ENCODE measurements at places on chromosomes 1 and 21.

DNA sequence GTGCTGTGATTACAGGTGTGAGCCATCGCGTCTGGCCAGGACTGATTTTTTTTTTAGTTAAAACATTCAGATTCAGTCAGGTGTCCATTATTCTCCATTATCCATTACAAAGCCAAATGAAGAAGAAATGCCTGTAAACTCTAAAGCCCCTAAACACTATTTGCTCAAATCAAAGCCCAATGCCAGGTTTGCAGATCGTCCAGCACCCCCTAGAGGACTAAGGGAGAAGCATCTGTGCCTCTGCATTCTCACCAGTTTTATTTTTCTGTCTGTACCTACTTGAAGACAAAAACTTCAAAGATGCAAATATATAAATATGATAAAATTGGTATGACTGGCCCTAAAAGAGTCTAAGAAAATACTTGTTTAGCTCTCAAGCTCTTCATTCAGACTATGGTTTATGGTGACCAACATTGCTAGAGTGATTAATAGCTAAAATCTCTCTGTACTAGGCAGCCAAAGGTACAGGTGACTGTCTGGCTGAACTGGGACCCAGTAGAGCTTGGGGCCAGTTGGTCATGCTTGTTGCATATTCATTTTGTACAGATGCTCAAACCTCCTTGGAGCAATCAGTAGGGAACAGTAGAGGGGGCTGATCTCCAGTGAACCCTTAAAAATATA lies 138.4 kb downstream of the SYT2 start:
- DNase-seq: peak; percentile 41

- no peak for DNase-seq
Observed at GRCh38 chr1:202046748-202047708, 36.6 kb downstream of the ELF3 start.

GRCh38 chr1:224488806-224489499 lies 54.4 kb upstream of the WDR26 start:
- no peak for DNase-seq

DNA sequence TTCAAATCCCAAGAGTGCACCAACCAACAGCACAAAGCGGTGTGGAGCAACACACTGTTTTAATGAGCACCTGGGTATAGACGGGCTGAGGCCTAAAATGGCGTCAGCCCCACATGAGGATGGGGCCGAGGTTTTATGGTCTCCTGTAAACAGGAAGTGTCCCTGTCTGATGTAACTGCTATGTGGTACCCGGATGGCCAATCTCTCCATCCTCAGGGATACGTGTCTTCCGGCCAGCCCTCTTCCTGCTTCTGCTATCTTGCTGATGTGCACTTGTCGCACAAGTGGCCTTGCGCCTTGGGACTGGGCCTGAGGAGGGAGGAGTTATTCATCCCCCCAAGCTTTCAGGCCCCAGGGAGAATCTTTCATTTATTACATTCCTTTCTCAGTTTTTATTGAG lies 73.5 kb downstream of the CNST start:
- no peak for DNase-seq

- DNase-seq: no peak
Observed at GRCh38 chr1:173341307-173341706, 134.2 kb upstream of the TNFSF4 start.

- DNase-seq: no peak
Observed at GRCh38 chr1:162353078-162353477, 23.6 kb downstream of the SPATA46 start.

- peak; percentile 82 for DNase-seq
Observed at GRCh38 chr1:39973503-39974135, 18.7 kb downstream of the MFSD2A start.

GRCh38 chr1:83131692-83131955 lies 867.3 kb downstream of the TTLL7 start:
- DNase-seq: no peak

- no peak for DNase-seq
Observed at GRCh38 chr1:187033693-187034390, 205.1 kb downstream of the PLA2G4A start.

- no peak for DNase-seq
Observed at GRCh38 chr1:177411381-177411780, 240.6 kb downstream of the BRINP2 start.

DNA sequence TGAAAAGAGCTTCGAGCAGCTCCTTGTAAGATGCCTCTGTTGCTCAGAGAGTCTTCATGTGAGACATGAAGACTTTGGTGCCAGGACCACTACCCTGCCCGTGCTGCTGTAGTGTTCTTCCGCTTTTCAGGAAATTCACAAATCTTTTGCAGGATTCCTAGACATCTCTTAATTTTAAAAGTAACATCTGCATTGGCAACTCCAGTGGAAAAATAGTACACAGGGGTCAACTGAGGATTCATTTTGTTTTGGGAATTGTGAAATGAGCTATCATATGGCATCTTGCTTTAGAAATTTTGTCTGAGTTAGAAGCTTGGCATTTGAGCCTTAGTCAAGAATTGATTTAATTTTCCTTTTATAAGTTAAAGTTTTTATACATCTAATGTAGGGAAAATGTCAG lies 7.2 kb downstream of the PRDM2 start:
- no peak for DNase-seq

DNA sequence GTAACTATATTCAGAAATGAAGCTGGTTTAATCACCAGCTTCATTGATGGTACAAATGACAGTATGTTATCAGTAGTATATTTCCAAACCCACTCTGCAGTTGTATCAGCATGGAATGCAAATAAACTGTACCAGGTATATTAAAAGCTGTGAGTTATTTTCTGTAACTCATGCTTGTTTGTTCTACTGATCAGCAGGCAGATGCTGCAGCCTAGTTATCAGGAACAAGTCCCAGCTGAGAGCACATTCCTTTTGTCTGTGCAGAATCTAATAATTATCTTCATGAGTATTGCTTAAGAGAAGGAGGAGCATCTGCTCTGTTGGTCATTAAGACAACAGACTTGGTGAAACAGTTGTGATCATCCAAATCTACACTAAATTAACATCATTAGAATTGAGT lies 1331.1 kb downstream of the MRPL39 start:
- DNase-seq: no peak

GRCh38 chr1:156461781-156462647 lies 38.6 kb downstream of the MEF2D start:
- no peak for DNase-seq

DNA sequence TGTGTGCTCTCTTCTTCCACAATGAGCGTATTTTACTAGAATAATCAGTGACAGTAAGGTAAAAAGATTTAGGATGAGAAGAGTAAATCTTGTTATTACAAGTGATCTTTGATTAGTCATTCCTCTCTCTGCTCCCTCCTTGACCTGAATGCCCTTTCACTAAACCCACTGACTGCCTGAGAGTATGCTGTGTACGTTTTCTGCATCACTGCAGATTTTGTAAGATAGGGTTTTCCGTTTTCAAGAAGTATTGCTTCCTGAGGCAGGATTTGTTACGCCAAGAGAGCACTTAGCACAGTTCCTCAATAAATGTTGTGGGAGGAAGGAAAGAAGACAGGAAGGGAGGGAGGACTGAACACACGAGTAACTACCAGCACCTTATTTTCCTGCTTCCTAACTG lies 7.7 kb upstream of the LAMB3 start:
- no peak for DNase-seq

DNA sequence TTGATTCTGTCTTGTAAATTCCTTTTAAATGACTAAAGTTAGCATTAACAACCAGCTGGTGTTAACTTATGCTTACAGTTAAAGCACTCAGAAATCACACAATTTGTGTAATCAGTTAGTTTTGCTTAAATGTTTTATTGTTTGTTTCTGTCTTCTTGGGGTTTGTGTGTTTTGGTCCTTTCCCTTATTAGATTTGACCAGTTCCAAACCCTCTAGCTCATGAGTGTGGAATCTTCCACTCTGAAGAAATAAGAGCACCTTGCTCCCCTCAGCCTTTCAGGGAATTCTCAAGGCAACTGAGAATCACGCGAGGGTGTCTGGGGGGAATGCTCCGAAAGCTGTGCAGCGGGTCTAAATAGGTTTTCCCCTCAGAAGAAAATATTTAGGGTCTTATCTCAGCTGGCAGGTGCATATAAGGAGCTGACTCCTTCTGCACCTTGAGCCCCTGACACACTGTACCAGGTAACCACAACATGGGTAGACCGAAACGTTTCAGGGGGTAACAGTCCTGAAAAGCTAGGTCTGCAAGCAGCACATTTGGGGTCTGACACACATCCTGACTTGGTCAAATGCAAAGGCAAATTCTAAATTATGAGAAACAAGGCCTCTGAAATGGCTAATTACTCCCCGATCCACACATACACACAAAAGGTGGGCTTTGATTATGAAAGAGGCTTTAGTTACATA lies 188.1 kb upstream of the ETV3 start:
- no peak for DNase-seq

GRCh38 chr1:41840592-41841246 lies 78.0 kb downstream of the HIVEP3 start:
- peak; percentile 53 for DNase-seq

GRCh38 chr1:71647513-71648300 lies 566.9 kb upstream of the ZRANB2 start:
- no peak for DNase-seq

GRCh38 chr1:220219136-220219442 lies 53.2 kb downstream of the RAB3GAP2 start:
- no peak for DNase-seq

DNA sequence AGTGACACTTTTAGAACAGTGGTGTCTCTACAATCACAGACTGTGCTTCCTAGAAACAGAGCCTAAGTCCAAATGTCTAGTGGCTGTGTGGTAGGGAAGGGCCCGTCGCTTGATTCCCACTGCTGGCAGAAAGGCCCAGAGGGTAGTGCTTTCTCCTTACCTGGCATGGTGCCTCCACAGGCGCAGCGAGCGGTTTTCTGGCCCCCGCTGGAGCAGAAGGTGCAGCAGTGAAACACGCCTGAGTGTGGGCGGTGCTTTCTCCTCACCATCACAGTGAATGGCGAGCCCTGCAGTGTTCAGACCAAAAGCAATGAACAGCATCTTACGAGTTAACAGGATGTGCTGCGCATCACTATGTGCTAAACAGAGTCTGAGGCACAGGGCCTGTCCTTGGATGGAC lies 8.3 kb downstream of the TRIM45 start:
- no peak for DNase-seq

- no peak for DNase-seq
Observed at GRCh38 chr1:89974696-89975470, 20.0 kb upstream of the ZNF326 start.

GRCh38 chr1:205972081-205972480 lies 28.8 kb upstream of the SLC26A9 start:
- DNase-seq: no peak

DNA sequence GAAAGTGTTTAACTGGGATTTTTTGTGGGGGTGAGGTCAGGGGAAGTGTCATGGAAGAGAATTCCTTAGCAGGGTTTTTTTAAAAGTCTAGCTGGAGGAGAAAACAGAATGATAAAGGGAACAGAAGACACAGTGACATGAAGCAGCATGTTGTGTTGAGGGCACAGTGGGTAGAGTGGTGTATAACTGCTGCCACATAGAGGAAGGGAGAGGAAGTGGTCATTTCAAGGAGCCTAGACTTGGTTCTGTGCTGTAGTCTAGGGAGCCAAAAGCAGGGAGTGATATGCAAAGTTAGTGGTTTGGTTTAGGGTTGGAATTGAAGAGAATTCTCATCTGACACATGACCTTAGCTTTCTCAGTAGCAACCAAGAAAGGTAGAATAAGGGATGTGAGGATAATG lies 10.2 kb downstream of the EEIG2 start:
- no peak for DNase-seq

- DNase-seq: peak; percentile 54
Observed at GRCh38 chr1:9751971-9752370, 71.8 kb downstream of the CLSTN1 start.

DNA sequence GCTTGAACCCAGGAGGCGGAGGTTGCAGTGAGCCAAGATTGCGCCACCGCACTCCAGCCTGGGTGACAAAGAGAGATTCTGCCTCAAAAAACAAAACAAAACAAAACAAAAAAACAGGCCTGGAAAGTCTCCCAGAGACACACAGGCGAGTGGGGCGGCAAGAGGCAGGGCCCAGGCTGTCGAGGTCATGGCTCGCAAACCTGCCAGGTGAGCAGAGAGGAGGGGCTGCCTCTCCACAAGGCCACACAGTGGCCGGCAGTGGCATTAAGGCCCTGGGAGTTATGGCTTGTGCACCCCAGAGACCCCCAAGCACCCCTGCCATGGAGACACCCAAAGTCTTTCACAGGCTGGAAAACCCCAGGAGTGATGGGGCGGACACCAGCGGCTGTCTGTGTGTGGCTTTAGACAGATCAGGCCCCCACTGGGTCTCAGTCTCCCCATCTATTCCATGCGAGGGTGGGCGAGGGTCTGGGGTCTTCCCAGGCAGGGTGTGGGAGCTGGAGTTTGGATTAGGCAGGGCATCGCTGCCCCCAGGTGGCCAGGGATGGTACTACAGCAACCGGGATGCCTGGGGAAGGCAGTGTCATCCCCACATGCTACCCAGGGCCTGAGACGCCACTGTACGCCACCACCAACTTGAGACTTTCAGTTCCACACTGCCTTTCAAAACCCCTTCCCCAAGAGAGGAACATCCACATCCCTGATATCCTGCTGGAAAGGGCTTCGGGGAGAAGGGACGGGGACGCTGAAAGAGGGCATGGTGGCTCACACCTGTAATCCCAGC lies 7.3 kb upstream of the CTRC start:
- DNase-seq: peak; percentile 79

DNA sequence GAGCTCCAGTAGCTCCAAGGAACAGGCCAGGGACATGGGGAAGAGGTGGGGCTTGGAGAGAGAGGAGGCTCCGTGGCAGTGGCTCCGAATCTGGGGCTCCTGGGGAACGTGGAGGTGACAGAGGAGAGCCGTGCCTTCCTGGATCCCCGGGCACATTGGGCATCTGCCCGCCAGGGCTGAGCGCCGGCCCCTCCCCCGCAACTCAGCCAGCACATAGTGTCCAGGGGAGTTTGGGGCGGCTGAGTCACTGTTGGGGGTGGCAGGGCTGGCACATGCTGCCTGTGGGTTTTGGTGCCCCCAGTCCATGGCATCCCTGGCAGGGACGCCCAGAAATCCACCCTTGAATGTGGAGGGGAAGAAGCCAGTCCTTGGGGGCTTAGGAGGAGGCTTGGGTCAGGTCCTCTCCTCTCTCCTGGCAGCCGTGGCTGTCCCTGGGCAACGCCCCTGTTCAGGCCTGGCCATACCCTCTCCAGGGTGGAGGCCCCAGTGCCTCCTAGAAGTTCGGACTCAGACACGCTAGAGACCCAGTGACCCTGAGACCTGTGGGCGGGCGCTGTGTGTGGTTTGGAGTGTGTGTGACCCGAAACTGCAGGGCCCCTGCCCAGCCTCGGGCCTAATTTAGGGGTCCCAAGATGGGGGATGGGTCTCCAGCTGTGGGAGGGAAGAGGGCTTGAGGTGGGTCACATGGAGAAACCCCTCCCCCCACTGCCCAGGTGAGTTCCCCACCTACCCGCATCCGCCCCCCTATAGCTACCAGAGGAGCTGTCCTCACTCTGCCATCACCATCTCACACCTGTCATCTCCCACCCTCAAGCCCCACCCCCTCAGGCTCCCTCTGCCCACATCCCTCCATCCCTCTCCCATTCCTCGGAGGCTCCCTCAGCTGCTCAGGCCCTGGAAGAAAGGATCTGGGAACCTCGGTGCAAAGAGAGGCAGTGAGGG lies 1.6 kb downstream of the HSPB7 start:
- DNase-seq: peak; percentile 28
